Urothelium cell line (cell line): ENCODE measurements at places on chromosomes 12 and 14.

DNA sequence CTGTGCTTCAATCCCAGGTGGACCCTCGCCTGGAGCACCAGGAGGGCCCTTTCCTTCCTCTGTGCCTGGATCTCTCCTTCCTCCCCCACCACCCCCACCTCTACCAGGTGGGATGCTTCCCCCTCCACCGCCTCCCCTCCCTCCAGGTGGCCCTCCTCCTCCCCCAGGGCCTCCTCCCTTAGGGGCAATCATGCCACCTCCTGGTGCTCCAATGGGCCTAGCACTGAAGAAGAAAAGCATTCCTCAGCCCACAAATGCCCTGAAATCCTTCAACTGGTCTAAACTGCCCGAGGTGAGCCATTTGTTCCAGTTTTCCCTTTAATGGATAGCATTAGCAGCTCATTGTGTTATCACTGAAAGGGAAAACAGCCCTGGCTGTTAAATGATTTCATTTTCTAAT, 134.0 kb downstream of the GPR135 start:
- no peak for DNase-seq

GRCh38 chr12:58099476-58099875, 158.1 kb downstream of the ATP23 start:
- no peak for DNase-seq

DNA sequence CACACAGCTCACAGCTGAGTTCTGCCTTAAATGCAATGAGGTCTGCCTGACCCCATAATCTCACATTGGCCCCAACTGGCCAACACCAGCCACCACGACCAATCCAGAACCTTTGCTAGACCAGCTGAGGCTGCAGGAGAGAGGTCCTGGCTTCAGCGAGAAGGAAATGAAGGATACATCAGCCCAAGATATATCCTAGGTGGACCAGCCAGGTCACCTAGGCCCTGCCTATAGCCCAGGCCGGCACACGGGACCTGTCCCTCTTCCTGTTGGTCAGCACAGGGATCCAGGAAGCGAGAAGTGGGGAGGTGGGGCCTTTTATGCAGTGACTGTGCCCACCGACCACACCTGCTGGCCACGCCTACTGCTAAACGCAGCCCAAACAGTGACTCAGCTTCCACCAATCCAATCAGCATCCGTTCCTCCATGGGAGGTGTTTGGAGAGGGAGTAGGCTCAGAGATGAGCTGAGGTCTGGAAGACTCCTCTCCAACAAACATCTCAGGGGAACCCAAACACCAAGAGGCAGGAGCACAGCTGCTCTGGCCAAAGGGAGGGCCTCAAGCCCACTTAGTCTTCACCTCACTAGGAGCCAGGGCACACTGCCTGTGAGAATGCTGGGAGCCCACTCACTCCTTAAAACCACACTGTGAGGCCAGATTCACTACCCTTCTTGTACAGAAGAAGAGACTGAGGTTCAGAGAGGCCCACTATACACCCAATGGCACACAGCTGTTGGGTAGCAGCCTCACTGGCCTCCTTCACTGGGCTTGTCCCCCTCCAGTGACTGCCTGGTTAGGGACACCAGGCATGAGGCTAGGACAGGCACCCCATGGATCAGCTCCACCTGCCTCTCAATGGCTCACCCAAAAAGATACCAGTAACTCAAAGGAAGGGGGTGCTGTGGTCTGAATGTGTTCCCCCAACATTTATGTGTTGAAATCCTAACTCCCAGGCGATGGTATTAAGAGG, 51.3 kb upstream of the PPP2R5C start:
- no peak for DNase-seq

DNA sequence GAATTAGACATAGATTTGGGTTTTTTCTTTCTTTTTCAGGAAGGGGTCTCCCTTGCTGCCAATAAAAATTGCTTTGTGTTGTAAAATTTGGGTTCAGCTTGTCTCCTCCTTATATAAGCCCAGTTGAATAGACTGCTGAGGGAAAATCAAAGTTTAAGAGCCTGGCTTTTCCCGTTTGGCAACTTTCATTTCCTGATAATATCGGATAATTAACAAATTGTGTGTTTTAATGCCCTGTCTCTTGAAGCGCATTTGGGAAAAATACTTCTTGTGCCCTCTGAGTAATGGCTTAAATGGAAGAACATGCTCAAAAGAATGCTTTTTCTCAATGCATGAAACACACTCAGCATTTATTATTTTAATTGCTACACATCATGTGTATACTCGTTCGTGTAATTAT, 198.0 kb upstream of the DCN start:
- DNase-seq = no peak

DNA sequence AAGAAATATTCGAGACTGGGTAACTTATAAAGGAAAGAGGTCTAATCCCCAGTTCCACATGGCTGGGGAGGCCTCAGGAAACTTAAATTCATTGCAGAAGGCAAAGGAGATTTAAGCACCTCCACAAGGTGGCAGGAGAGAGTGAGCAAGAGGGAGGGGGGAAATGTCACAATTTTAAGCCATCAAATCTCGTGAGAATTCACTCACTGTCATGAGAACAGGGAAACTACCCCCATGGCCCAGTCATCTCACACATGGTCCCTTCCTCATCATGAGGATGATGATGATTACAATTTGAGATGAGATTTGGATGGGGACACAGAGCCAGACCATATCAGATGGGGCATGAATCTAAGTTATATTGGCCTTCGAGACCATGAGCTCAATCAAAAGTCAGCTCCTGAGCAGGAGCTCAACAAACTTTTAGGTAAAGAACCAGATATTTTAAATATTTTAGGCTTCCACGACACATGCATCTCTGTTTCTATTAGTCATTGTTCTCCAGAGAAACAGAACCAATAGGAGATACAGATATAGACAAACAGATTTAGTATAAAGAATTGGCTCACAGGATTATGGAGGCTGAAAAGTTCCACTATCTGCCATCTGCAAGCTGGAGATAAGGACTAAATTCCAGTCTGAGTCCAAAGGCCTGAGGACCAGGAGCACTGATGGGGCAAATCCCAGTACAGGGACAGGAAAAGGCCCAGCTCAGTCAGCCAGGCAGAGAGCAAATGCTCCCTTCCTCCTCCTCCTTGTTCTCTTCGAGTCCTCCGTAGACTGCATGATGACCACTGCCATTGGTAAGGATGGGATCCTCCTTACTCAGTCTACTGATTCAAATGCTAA, 24.9 kb downstream of the DGLUCY start:
- DNase-seq = peak; percentile 9

DNA sequence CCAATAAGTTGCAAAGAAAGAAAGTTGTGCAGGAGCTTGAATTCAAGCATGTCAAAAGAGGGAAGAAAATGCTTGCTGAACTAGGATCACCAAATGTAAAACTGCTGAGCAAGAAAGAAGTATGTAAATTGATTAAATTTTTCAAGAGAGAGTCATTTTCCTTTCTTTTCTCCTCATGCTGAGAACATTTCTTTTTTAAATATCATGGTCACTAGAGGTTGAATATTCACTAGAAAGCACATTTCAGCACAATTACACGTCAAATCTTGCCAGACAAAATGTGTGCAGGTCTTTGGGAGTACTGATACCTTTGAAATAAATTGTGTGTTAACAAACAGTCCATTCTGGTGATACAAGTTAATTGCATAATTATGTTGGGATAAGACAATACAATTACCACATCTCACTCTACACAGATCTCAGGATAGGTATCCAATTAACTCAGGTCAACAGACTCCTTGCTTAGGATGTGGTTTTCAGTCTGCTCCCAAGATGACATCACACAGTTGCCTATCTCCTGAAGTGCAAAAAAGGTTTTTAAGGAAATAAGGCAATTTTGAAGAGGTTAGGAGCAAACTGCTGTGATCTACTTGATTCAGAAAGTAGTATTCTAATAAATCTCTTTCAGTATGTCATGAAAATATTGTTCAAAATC, 862.2 kb downstream of the RPS29 start:
- DNase-seq = no peak

DNA sequence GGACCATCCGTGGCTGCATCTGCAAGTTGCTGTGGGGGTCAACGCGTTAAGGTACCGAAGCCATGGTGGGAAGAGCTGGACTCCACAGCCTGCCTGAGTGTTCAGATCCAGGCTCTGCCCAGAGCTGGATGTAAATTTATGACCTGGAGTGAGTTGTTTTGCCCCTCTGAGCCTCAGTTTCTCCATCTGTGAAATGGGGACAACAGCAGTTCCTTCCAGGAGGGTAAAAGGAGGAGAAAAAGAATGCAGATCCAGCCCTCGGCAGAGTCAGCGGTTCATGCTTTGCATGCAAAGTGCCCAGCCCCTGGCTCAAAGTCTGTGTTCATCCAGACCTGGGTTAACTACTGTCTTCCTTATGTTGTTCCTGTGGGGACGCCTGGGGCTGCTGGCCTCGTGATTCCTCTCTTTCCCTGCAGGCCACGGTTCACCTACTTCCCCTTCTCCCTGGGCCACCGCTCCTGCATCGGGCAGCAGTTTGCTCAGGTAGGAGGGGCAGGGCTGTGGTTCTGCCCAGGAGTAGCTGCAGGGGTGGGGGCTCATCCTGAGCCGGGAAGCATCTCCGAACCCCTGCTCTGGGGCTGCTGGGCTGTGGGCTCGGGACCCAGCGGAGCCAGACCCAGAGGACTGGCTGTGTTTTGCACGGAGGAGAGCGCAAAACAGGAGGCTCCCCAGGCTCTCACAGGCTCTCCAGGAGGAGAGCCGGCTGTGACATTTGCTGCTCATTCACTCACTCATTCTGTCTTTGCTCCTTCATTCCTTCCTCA, 41.9 kb downstream of the CYP46A1 start:
- DNase-seq = no peak

DNA sequence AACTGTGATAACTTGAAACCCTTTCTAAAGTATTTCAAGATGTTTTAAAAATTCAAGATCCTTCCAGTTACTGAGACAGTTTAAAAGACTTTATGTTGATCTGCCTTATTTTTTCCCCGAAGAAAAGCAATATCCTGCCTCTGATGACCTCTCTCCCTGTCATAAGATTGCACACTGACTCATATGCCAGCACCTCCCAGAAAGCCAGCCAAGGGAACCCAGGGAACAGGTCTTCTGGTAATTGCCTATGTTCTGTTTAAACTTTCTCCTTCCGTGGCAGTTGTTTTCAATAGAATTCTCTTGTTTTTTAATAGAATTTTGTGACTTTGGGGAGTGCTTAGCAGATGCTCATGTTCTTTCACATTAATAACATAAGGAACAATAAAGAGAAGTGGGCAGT, 300.2 kb upstream of the PRKD1 start:
- DNase-seq = peak; percentile 44

- DNase-seq = no peak
These were observed 277.1 kb downstream of the FOXG1 start for GRCh38 chr14:29043737-29044136.

GRCh38 chr12:116765271-116765670, 27.2 kb downstream of the RNFT2 start:
- no peak for DNase-seq

- DNase-seq = no peak
These were observed 66.7 kb upstream of the PTGR2 start for GRCh38 chr14:73784988-73785313.

GRCh38 chr12:25644979-25645378, 91.9 kb upstream of the LMNTD1 start:
- no peak for DNase-seq

DNA sequence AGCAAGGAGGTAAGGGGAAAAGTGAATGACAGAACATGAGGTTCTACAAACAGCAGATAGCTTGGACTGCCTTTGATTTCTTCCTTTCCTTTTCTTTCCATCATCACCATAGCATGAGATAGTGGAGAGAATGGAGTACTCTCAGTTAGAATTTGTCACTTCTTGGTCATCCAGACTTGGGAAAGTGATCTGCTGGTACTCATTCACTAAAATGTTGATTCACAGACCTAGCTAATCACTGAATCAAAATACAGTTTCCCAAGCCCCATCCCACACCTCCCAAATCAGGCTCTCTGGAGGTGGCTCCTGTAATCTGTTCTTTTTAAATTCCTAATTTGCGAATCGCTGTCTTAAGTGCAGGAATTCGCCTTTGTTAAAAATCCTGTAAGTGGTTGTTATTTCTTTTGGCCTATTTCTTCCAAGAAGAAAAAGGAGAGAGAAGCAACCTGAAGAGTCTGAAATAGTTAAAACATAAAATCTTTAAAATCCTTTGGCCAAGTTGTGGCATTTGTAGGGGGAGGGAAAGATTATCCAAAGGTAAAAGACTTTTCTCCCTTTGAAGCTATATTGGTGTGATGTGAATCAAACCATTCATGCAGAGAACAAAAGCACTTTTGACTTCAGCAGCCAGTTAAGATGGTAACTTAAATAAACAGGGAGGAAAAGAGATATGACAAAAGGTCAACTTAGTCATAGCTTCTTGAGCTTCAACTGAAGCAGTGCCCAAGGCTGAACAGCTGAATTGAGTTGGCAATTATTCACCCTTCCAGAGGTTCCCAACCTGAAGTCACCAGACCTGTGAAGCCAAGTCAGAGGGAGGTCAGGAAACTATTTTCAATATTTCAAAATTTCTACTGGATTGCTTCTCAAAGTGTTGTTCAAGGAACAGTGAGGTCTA, 255.1 kb upstream of the KRR1 start:
- peak; percentile 42 for DNase-seq

DNA sequence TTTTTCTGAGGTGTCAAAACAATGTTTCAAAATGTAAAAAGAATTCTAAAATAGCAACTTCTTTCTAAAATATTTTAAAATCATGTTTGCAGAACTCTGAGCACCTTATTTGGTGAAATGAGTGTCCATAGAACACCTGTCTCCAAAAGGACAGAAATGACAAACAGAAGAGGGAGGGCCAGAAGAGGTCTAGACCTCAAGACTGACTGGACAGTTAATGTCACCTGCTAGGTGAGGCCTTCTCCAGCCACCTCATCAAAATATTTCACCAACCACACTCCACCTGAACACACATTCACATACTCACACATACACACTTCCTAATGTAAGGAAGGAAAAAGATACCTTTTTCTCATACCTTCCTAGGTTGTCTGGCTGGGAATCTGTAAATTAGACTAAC, 147.8 kb upstream of the PLEKHA5 start:
- DNase-seq = no peak

DNA sequence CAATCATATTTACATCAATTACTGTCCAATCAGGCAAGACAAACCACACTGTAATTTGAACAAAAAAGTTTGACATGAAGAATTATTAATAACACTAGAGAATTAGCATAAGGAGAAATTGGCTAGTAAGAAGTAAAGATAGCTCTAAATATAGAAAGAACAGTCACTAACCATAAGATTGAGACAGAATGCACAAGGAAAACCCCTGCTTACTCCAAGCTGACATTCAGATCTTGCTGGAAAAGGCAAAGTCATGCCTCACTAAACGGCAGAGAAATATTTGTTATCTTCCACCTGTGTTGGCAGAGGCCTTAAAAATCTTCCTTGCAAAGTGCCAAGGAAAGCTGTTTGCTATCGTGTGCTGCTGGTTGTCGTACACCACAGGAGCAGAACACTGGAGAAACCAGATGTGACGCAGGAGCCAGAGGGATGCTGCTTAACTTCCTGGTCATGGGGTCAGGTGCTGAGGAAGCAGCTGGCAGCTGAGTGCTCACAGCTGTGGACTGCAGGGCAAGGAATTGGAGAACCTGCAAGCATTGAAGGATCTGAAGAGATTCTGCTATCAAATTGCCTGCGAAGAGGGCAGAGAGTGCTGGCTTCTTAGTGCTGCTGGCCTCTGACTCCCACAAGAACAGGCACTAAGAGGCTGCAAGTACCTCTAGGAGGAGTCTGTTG, 1323.3 kb downstream of the LRFN5 start:
- no peak for DNase-seq
